ENCODE measurements at places on chromosomes 1 and 21.
A peak's percentile ranks its signal among the peaks of the same experiment; 100 is the strongest.

- DNase-seq = no peak
Observed at GRCh38 chr1:22710701-22711049, at the start of gene EPHB2. EPHB2 (plus strand) TSS chr1:22710839; CDS start chr1:22710983, 144 bp downstream.

- DNase-seq = no peak
Observed at GRCh38 chr1:28579401-28579800, 12.7 kb upstream of the RAB42 start.

DNA sequence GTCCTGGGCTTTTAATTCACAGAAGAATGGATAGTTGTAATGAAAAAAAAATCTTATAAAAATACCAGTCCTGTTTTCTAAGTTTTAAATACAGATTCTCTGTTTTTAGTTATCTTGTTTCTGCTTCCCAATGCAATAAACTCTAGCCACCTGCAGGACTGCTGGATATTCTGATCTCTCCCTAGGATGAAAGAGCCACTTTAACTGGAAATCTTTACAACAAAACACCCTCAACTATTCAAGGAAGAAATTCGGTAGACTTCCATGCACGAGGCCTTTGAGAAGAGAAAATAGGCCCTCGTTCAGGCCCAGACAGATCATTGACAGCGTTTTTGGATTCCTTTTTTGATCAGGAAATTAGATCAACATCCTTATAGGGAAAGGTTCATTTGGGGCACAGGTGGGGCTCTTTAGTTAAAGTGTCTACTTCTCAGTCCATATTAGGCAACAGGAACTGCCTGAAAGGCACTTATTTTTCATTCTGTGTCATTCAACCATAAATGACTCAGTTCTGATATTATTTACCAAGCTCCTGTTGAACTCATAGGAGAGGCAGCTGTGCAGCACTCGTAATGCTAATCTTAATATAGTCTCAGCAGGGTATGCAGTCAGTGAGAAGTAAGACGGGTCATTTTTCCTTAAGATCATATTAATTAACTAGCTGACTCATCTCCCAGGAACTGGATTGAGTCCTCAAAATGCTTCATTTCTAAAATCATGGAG is 71.1 kb upstream of the ERRFI1 start:
- DNase-seq = no peak

- no peak for DNase-seq
Observed at GRCh38 chr1:155651861-155652661, 36.5 kb downstream of the YY1AP1 start.

GRCh38 chr1:222385955-222386354 is 161.9 kb downstream of the HHIPL2 start:
- no peak for DNase-seq

DNA sequence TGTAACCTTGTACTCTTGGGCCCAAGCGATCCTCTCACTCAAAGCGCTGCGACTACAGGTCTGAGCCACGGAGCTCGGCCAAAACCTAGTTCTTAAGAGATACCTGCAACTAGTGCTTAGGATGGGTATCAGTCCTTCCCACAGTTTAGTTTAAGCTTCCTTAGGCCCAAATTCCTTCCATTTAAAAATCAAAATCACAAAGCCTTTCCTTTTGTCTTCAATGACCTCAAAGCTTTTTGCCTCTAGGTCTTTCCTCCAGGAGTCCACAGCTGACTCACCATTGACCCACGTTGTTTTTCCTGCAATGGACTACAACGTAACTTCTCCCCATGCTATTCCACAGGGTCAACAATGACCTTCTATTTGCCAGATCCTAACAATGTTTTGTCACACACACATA is 64.0 kb downstream of the APP start:
- no peak for DNase-seq

DNA sequence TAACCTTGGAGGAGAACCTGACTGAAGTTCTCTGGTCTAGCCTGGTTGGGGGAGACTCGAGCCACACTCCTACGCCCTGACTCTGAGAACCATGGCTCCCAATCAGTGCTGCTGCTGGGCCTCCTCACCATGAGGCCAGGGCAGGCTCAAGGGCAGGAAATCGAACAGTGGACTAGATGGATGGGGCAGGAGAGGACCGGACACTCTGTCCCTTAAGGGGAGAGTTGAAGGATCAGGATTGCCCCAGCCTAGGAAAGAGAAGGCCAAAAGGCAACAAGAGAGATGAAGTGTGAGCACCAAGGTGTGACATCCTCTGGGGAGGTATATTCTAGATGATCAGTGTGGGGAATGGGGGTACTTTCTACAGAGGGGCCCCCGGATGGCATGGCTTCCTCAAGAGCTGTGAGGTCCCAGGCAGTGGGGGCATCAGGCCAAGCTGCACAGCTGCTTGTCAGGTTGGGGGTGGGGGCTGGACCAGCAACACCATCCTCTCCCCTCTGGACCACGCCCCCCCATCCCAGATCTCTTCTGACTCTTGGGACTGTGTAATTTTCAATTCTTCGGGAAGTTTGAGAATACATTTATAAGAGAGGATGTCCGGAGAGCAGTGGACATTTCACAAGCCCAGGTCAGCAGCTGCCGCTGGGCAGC is 34.0 kb downstream of the MX1 start:
- peak; percentile 14 for DNase-seq

- DNase-seq = no peak
Observed at GRCh38 chr1:86757272-86757984, 53.1 kb downstream of the SH3GLB1 start.

DNA sequence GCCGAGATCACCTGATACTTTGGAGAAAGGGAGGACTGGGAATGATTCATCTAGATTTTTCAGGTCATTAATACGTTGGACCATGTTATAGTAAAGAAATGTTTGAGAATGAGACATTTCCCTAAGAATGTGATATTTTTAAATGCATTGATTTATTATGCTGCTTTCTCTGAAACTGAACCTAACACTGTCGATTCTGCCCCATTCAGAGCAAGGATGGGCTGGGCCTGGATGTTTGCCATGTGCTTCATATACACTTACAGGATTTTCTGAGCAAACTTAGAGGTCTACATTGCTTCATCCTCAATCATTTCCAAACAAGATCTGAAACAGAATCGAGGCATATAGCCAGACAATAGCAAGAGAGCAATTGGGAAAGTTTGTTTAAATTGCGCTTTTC is 183.3 kb downstream of the CRB1 start:
- no peak for DNase-seq

DNA sequence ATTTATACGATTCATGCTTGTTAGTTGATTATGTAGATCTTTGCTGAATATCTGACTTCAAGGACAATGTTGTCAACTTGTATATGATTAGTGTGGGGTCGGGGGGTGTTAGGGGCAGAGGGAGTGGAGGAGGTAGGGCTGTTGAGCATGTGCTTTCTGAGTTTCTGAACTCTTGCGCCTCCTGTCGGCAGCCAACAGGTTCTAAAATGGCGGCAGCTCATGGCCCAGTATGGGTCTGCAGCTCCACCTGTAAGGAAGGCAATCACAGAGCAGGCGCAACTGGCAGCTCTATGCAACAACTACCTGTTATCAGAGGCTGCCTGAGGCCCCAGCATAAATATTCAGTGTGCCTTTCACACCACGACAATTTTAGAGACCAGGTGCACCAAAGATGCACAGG is 205.8 kb upstream of the PLXNA2 start:
- DNase-seq = no peak

- no peak for DNase-seq
Observed at GRCh38 chr1:20355828-20356735, 65.4 kb downstream of the VWA5B1 start.

DNA sequence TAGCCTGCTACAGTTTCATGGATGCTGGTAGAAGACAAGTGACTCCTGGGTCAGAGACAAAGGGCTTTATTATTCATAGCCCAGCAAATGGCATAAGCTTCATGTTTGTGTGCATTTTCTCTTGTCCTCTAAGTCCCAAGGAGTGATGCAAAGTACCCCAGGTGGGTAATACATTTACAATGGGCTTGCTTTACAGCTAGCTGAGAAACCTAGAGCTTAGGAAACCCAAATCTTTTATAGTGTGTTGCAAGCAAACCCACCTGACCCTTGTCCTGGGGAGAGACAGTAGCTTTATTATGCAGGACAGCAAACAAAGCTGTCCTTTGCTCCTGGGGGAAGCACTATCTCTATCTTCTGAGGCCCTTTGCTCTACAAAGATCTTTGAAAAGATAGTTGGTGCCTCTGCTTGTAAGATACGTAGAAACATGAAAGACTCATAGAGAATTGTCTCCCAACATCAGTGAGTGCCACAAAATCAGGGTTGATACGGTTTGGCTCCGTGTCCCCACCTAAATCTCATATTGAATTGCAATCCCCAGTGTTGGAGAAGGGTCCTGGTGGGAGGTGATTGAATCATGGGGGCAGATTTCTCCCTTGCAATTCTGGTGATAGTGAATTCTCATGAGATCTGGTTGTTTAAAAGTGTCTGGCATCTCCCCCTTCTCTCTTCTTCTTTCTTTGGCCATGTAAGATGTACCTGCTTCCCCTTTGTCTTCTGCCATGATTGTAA is 315.8 kb upstream of the USP24 start:
- DNase-seq = no peak

DNA sequence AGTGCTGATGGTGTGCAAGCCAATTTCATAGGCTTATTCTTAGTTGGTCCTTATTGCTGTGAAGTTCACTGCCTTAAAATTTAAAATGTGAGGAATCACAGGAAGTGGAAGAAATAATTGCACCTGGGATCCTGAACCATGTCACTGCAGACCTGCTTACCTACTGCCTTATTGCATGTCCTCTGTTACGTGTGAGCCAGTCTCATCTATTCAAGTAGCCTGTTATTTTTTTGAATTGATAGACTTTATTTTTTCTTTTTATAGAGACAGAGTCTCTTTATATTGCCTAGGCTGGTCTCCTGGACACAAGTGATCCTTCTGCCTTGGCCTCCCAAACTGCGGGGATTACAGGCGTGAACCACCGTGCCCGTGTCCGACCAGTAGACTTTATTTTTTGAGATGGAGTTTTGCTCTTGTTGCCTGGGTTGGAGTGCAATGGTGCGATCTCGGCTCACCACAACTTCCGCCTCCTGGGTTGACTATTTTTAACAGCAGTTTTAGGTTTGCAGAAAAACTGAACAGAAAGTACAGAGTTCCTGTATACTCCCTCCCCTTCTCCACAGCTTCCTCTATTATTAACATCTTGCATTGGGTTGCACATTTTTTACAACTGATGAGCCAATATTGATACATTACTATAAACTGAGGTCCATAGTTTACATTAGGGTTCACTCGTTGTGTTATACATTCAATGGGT is 14.0 kb upstream of the DISC1 start:
- peak; percentile 82 for DNase-seq

DNA sequence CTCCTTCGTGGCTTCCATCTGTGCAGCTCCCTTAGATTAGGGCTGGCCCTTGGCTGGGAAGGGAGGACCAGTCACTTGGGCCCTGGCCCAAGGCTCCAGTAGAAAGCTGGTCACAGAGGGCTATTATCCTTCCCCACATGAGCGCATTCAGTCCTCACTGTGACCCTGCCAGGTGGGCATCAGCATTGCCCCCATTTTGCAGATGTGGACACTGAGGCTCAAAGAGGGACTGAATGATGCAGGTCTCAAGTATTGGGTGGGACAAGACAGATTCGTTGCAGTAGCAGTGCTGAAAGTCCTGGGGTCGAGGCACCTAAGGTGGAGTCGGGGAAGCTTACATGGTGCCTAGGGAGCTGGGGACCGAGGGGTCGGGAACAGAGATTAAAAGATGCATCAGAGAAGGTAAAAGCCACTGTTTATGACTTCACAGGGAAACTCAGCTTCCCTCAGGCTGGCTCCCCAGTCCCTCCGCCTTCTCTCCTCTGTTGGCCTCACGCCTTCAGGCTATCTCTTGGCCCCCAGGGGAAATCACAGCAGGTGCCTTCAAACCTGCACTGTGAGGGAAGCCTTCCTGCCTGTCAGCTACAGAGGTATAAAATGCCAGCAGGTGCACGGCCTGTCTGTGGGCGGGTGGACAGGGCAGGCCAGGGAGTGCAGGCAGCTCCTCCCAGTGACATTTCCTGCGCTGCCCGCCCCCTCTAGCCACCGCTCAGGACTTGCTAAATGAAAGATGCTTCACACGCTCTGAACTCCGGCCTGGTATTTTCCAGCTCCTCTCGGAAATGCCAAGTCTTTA is 178.4 kb downstream of the GRIK3 start:
- DNase-seq = no peak

GRCh38 chr1:94246692-94247137 is 9.3 kb upstream of the ARHGAP29 start:
- DNase-seq = no peak

- no peak for DNase-seq
Observed at GRCh38 chr1:233904633-233905415, at the start of gene SLC35F3. SLC35F3 (plus strand) TSS chr1:233904676.

GRCh38 chr1:168243636-168244212 is 17.9 kb downstream of the SFT2D2 start:
- no peak for DNase-seq

DNA sequence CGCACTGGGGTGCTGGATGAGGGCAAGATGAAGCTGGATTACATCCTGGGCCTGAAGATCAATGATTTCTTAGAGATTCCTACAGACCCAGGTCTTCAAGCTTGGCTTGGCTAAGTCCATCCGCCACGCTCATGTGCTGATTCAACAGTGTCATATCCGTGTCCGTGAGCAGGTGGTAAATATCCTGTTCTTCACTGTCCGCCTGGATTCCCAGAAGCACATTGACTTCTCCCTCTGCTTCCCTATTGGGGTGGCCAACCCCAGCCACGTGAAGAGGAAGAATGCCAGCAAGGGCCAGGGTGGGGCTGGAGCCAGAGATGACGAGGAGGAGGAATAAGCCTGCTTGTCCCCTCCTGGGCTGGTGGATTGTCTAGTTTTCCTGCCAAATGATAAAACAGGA is 2.2 kb upstream of the CBR3 start:
- DNase-seq = no peak

- DNase-seq = no peak
Observed at GRCh38 chr1:110019770-110020169, 14.7 kb upstream of the STRIP1 start.

GRCh38 chr1:168827557-168827956 is 98.6 kb upstream of the DPT start:
- DNase-seq = no peak

GRCh38 chr1:234665975-234666605 is 56.1 kb upstream of the IRF2BP2 start:
- DNase-seq = no peak

- no peak for DNase-seq
Observed at GRCh38 chr1:154407198-154408091, 2.3 kb downstream of the IL6R start.

- DNase-seq = no peak
Observed at GRCh38 chr1:209626346-209627026, 25.7 kb downstream of the LAMB3 start.

GRCh38 chr1:59171788-59172187 is 125.1 kb upstream of the FGGY start:
- no peak for DNase-seq

- DNase-seq = no peak
Observed at GRCh38 chr1:119374208-119374874, 5.8 kb downstream of the HAO2 start.
